AG04450 (cell line): ENCODE measurements at places on chromosomes 1 and 21.

DNA sequence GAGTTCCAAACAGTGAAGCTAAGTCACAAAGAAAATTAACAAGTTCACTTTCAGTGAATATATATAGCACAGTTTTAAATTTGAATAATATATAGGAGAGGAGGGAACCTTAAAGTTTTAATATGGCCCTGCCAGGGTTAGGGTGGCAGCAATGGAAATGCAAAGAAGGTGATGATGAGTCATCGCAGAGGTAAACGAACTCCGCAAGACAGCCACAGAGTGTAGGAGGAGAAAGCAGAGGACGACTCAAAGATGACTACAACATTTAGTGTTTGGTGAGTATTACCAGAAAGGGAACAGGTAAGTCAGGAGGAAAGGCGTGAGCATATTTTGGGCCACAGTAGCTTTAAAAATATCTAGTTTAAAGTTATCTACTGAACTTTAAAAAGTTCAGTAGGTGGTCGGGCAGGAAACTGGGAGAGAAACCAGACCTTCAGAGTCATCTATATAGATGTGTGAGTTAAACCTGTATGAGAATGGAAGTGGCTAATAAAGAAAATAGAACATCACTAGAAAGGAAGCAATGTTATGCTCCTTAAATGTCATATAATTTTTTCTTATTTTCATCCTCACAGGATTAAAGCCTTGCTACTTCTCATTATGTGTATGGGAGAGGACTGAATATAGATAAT is 75.7 kb downstream of the UCHL5 start:
- DNase-seq, result no peak

DNA sequence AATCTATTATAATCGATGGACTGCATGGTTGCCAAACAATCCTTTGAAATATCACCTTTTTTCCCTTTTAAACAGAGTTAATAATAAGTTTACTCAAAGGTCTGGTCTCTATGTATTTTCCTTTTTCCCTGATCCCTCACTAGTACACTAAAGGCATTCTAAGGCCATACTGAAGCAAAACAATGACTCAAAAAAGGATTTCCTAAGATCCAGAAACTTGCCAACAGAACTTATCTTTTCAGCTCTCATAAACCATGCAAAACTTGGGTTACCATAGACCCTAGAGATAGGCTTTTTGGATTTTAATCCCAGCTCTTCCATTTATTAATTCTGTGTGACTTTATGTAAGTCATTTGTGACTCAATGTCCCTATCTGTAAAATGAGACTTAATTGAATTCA is 77.1 kb downstream of the IFI44 start:
- DNase-seq, result no peak

- DNase-seq, result no peak
These were observed 135.7 kb upstream of the PROX1 start for GRCh38 chr1:213852107-213852506.

DNA sequence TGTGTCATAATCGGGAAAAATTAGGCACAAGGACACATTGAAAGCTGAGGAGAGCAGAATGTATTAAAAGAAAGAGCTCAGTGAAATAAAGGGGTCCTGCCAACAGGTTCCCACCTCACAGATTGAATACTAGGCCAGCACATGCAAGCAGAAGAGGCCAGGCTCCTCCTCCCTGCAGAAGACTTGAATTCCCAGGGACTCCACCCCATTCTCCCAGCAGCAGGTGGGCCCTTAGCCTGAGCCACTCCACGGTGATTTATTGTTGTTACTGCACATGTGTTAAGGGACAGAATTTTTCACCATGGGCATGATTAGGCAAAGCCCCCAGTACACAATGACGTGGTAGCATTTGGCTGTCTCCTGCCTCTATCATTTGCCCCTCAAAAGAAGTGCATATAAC is 1844.7 kb downstream of the NCAM2 start:
- DNase-seq, result no peak

DNA sequence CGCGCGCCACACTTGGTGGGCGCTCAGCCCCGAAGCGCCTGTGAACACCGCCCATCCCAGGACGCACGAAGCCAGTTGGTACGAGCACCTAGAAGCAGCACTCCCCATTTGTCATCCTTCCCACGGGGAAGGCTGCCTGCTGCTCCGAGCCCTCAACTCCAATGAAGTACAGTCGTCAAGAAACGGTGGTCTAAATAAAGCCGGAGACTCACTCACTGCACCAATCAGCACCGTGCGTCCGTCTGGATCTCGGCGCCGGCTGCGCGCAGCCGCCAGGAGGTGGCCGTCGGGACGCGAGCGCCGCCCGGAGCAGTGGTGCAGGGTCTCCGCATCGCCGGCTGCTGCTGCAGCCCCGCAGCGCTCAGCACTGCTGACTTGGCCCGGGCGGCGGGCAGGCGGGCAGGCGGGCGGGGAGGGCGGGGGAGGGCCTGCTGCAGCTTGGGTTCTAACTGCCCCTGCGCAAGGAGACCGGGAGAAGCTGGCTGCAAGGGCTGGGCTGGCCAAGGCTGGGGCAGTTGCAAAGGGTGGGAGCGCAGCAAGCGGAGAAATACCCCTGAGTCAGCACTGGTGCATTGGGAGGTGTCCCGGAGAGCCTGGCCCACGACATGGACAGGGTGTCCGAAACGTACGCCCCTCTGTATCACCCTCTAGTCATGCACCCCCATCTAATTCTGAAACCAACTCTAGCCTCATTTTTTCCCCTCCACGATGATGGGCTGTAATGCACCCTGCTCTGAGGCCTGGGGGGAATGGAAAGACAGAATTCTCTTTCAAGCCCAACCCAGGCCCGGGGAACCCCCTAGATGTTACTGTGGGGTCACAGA is 35.8 kb upstream of the H6PD start:
- DNase-seq, result no peak

DNA sequence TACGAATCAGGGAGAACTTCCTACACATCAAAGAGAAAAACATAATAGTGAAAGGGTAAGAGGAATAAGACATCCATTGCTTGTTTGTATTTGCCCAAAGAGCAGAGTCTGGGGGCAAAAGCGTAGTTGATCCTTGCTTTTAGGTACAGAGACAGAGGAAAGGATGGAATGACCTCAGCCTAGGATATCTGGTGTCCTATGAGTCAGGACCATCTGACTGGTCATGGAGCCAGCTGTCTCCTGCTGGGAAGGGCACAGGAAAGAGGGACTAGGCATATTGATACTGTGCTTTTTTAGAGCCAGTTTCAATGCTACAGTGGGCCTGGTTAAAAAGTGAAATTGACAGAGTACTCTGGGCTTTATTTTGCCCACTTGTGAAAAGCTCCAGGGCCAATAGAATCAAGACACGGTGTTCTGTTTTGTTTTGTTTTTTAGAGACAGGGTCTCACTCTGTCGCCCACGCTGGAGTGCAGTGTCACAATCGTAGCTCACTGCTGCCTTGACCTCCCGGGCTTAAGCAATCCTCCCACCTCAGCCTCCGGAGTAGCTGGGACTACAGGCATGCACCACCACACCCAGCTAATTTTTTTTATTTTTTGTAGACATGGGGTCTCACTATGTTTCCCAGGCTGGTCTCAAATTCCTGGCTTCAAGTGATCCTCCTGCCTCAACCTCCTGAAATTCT is 3.2 kb downstream of the PLEKHO1 start:
- no peak for DNase-seq

- no peak for DNase-seq
These were observed 6.6 kb downstream of the LDLRAD2 start for GRCh38 chr1:21818656-21819055.

- no peak for DNase-seq
These were observed 429.0 kb downstream of the KIF26B start for GRCh38 chr1:245583575-245584330.

DNA sequence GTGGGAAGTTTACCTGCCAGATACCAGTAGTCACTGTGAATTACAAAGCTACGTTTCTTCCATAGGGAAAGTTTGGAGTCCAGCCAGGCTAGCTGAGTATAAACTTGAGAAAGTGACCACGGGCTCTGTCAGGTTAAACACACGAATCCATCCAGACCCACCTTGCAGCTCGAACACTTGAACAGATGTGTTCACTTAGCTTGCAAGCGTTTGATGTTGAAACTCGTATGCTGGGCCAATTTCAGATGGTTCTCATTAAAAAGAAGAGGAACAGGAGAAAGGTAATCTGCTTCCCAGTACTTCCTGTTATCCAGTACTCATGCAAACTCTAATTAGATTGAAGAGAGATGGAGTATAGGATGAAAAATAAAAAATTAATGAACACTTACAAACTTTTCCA is 636.4 kb downstream of the SMYD3 start:
- no peak for DNase-seq

DNA sequence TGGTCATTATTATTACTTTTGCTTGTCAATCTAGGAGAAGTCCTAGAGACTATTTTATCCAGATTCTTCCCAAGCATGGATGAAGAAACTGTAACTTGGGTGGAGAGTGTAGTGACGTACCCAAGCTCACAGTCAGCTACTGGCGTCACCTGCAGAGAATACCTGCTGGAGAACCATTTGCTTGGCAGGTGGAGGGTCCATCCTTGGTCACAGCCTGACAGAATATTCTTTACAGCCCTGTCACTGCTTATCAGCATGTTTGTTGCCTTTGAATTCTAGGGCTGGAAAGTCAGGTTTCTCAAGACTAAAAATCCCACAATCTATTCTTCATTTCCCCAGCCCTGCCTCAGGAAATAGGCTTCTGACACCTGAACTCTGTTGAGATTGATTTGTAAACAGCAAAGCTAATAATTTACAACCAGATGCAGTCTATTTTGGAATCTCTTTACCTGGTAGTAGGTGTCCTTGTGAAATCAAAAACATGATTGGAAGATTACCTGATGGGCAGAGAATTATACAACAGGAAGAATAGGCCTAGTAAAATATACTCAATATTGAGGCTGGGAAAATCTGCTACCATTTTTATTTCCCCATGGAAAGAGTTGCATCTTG is 100.4 kb upstream of the ZNF644 start:
- no peak for DNase-seq

GRCh38 chr21:33360881-33361602 is 36.3 kb downstream of the IFNAR1 start:
- no peak for DNase-seq

DNA sequence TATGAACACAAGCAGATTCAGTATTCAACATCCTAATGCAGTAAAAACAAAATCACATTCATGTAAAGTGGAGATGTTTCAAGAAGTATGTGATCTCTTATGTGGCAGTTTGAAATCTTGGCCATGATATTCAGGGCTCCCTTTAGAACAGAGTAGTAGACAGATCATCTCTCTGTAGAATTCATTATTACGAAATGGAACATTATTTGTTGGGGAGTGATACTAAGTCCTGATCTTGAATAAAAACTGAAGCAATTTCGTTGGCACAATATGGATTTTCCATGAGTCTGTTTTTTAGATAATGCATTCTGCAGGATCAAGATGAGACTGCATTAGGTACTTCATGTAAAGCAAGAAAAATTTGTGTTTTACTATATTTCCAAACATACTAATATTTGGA is 264.4 kb upstream of the NRIP1 start:
- no peak for DNase-seq

DNA sequence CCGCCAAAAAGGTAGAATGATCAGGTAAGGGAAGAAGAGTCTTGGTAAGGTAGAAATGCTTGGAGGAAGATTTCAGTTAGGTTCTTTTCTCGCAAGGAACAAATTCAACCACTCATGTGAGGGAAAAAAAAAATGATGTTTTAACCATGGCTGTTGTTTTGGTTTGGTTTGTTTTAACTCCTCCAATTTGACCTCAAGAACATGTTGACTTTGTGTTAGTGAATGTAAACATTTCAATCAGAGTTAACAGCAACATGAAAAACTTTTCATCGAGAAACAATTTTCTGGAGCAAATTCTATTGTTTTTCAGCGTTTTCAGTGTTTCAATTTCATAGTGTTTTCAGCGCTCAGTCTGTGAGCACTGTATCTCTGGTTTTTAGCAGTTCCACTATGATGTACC is 49.0 kb upstream of the PROX1 start:
- DNase-seq, result no peak

GRCh38 chr1:174884038-174884437 is 115.7 kb upstream of the CACYBP start:
- no peak for DNase-seq

GRCh38 chr1:236645016-236645680 is 40.8 kb upstream of the HEATR1 start:
- DNase-seq, result no peak
